Activated naive CD4-positive, alpha-beta T cell (primary cell): ENCODE measurements at places on chromosomes 2 and 18.

DNA sequence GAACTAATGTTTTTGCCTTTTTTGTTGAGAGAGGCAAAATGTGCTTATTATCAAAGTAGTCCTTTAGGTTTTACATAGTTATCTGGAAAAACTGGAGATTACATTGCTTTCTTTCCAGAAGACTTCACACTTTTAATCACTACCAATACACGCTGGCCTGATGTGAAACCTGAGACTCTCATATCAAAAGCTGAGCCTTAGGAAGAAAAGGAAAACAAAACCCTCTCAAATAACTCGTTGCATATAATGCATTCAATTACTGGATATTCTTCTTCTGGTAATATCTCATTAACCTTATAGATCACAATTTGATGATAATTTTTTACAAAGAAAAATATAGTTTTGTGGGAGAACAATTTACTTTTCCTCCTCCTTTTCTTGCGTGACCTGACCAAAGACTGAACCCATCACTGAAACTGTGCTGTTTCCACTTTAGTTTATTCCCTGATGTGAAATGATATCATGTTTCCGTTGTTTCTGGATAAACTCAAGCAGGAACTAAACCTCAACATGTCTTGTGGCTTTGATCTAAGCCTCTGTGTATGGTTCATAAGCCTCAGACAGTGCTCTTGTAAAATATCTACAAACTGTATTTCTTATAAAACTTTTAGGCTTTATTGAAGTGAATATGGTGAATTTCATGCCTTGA, 332.4 kb downstream of the GULP1 start:
- DNase-seq = no peak

DNA sequence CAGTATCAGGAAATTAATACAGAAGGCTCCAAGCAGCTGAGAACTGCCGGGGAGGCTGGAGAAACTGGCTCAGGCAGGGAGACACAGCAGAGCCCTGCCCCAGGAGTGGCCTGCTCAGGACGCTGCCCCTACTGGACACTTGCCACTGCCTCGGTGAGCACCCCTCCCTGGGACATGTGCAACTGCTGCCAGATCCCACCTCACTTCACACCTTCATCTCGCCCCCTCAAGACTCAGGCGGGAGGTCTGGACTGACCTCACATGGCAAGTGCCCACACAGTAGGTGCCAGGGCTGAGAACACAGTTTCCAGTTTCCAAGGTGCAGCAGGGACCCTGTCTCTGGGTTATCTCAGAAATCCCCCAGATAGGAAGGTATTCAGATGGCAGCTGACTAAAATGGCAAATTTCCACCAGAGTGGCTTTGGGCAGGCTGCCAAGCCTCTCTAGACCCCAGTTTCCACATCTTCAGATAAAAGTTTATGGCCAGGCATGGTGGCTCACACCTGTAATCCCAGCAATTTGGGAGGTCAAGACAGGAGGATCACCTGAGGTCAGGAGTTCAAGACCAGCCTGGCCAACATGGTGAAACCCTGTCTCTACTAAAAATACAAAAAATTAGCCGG, 33.7 kb upstream of the LBH start:
- no peak for DNase-seq

- DNase-seq = no peak
Observed at GRCh38 chr2:101340141-101340551, 31.6 kb upstream of the RNF149 start.

DNA sequence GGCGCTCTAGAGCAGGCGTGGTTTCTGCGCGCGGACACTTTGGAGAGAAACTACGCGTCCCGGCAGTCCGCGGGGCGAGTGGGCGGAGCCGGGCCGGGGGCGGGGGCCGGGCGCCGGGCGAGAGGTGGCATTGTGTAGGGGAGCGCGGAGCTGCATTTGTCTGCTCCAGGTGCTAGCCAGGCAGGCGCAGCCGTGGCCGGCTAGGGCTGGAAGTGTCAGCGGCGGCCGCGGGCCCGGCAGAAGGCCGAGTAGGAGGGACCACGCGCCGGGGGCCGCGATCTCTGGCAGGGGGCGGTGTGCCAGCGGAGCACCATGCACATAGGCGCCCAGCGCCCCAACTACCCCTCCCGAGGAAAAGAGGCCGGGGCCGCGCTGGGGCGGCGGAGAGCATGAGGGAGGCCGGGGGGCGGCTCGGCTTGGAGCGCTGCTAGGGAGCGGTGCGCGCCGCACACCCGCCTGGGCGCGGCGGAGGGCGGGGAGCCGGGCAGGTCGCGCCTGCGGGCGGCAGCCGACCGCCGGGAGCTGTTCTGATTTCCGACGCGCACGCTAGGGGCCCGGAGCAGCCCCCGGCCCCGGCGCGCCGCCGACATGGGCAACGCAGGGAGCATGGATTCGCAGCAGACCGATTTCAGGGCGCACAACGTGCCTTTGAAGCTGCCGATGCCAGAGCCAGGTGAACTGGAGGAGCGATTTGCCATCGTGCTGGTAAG, at the start of gene FMNL2:
Gene FMNL2 (plus strand): TSS at position 159 of the 710 bp plus-strand sequence.
- DNase-seq = no peak

- DNase-seq = no peak
Observed at GRCh38 chr2:168939918-168940317, 38.8 kb downstream of the G6PC2 start.

DNA sequence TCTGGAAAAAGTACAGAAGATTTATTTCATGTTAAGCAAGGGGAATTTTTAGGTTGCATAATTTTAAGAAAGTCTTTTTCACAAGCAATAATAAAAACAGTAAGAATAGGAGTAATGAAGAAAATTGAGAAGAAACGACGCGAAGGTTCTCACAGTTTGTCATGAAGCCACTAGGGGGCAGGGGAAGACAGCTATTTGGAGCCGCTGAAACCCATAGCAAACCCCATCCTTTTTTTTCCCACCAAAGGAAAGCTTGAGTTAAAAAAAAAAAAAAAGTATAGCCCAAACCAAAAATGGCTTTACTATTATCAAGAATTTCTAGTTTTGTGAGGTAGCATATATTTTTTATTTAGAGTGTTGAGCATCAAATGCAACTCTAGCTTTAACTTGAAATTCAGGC, 300.9 kb downstream of the PHLPP1 start:
- DNase-seq = no peak

DNA sequence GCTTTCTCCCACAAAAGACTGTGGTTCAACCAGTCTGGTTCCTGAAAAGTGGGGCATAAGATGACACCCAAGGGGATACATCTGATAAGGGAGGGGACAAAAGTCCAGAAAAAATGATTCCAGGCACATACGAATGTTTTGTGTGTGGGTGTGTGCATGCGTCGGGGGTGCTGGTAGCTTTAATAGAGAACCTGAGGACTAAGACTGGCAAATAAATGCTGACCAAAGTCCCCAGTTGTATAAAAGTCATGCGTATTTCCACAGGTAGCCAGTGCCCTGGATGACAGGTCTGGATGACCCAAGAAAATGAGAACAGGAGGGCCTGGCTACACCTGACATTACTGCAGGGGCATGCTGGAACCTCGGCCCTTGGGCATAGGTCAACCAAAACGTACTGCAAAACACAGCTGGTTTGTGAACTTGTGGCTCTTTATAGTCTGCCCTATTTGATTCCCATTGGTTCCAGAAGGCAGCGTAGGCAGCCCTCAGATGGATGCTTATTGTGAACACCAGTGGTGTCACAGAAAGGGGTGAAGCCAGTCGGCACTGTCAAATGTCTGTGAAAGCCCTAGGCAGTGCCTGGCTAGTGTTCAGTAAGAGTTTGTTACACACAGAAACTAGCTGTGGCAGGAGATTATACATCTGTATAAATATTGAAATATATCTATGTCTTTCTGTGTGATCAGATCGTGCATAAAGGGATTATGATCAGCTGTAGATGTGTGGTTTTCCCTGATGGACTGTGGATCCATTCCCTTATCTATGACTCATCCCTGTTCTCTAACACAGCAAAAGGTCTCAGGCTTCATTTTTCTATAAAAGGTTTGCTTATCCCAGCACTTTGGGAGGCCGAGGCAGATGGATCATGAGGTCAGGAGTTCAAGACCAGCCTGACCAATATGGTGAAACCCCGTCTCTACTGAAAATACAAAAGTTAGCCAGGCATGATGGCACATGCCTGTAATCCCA, 58.3 kb downstream of the INSIG2 start:
- DNase-seq = no peak

GRCh38 chr18:11570073-11570588, 39.3 kb upstream of the SLC35G4 start:
- no peak for DNase-seq

DNA sequence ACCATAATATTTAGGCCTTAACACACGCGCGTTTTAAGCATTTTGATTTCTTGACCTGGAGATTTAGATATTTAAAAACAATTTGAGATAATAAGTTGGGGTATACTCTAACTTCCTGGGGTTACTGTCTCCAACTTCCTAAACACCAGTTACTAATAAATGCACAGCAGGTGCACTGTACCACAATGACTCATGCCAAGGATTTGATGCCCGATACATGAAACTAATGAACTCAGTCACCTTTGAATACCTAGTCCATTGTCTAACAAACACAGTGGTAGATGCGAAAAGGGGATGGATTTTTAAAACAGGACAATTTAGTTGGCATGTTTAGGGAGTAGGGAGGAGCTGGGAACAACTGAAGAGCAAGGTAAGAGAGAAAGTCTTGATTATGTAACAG, 21.2 kb downstream of the CABYR start:
- DNase-seq = no peak

- no peak for DNase-seq
Observed at GRCh38 chr18:58581265-58581664, 47.6 kb downstream of the ALPK2 start.

DNA sequence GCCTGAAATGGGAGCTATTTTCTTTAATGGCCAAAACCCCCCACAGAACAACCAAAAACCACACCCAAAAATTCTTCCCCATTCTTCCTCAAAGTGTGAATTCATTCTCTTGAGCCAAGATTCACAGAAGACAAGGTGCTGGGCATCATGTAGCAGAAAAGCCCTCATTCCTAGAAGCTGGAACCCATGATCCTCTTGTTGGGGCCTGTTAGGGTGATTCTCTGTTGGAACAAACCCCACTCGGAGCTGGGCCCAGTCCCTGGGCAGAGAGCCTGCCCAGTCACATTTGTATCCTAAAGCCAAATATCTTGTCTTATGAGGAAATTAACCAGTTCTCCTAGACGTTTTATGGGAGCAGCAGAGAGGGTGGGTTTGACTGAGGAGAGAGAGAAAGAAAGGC, 22.8 kb upstream of the VPS4B start:
- DNase-seq = no peak

GRCh38 chr2:134582547-134582899, 136.3 kb downstream of the TMEM163 start:
- no peak for DNase-seq

DNA sequence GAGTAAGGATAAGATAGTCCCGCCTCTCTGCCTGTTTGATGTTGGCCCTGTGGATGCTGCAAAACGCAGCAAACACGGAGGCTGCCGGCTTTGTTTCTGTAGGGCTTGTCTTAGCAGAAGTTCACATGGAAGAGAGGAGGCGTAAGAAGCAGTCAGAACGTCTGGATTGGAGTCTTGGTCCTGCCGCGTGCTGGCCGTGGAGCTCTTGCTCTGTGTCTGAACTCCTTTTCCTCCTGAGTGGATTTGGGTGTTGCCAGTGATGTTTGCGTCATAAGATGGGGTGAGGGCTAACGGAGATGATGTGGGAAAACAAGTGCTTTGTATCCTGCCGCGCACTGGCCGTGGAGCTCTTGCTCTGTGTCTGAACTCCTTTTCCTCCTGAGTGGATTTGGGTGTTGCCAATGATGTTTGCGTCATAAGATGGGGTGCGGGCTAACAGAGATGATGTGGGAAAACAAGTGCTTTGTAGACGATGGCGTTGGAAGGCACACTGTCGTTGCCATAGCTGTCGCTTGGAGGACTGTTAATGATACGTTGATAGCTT, 240.9 kb downstream of the AGAP1 start:
- no peak for DNase-seq

DNA sequence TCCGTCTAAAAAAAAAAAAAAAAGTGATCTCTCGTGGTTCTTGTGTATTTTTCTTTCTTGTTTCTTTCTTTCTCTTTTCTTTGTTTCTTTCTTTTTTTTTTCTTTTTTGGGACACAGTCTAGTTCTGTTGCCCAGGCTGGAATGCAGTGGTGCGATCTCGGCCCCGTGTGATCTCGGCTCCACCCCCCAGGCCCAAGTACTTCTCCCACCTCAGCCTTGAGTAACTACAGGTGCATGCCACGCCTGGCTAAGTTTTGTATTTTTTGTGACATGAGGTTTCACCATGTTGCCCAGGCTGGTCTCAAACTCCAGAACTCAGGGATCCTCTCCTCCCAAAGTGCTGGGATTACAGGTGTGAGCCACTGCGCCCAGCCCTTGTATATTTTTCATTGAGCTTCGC, 91.4 kb downstream of the TMEM237 start:
- no peak for DNase-seq

- DNase-seq = no peak
Observed at GRCh38 chr2:710867-711665, 33.9 kb upstream of the TMEM18 start.

- DNase-seq = no peak
Observed at GRCh38 chr2:173666171-173666888, 298.8 kb downstream of the SP3 start.

- no peak for DNase-seq
Observed at GRCh38 chr18:70385474-70385873, 96.6 kb downstream of the SOCS6 start.

DNA sequence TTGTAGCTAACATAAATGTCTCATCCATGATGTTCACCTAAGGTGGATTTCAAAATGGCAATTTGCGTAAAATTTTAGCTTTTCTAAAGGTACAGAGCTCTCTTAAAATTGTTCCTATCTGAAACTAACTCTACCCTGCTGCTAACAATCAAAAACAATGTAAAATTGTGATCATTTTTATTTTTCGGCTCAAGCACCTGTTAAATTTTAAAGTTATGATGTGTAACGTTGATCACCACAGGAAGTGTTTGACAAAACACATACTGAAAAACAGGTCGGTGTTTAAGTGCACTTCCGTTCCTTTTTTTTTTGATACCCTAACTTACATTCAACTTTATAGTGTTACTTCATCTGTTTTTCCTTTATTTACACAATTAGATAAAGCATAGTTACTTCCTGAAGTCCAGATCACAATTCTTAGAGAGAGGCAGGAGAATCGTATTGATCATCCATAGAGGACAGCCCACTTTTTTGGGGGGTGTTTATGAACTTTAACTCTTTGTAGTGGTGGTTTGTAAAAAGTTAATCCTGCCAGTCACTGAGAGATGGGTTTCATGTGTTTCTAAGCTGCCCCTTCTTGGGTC, 6.0 kb upstream of the NCK2 start:
- no peak for DNase-seq
